Left ventricle myocardium inferior (tissue), 1 donor: ENCODE measurements at places on chromosomes 1 and 21.

- no peak for DNase-seq
Observed at GRCh38 chr21:44414291-44415072, 40.8 kb upstream of the LRRC3 start.

- no peak for DNase-seq
Observed at GRCh38 chr1:2814511-2815075, 13.1 kb upstream of the TTC34 start.

- no peak for DNase-seq
Observed at GRCh38 chr1:3988431-3988830, 88.4 kb upstream of the C1orf174 start.

- no peak for DNase-seq
Observed at GRCh38 chr1:18077657-18078215, 29.9 kb upstream of the IGSF21 start.

DNA sequence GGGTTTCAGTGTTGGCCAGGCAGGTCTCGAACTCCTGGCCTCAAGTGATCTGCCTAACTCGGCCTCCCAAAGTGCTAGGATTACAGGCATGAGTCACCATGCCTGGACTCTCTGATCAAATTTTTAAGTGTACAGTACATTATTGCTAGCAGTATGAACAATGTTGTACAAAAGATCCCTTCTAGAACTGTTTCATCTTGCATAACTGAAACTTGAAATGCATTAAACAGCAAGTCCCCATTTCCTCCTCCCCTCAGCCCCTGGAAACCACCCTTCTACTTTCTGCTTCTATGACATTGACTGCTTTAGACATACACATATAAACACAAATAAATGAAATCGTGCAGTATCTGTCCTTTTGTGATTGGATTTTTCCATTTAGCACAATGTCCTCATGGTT is 463.4 kb downstream of the PTPRC start:
- no peak for DNase-seq

GRCh38 chr1:158646465-158646864 is 40.0 kb downstream of the SPTA1 start:
- no peak for DNase-seq

GRCh38 chr1:219931033-219931432 is 2.7 kb upstream of the SLC30A10 start:
- DNase-seq, result no peak

DNA sequence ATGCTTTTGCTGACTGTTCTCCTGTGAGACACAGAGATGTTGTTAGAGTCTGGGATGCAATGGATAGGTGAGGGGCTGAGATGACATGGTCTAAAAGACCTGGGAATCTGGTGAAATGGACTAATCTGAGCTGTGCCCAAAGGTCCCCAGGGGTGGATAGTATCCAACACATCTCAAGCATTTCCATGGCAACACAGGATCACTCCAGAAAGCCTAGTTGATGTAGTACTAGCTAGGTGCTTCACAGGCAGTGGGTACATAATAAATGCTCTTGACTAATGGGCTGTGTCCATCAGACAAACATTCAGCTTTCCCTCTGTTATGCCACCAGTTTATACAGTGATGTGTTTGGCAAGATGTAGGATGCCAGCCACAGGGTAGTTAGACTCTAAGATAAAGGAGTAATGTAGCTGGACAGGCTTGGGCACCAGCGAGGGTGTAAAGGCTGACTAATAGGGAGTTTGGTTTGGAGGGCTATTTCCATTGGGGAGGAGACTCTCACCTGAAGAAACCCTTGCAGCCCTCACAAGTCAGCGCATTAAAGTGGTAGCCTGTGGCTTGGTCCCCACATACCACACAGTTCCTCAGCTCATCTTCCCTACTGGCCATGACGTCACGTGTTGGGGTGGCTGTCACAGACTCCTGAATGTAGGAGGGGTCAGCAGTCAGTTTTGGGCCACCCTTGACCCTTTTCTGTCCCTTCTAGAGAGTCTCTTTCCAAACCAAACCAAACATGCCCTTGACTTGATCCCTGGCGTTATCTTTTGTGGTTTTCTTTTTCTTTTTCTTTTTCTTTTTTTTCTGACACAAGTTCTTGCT is 1.8 kb downstream of the NR1I3 start:
- DNase-seq, result no peak

- DNase-seq, result no peak
Observed at GRCh38 chr1:176058686-176059085, 148.4 kb downstream of the COP1 start.
